ENCODE measurements at places on chromosomes 7 and 10.

DNA sequence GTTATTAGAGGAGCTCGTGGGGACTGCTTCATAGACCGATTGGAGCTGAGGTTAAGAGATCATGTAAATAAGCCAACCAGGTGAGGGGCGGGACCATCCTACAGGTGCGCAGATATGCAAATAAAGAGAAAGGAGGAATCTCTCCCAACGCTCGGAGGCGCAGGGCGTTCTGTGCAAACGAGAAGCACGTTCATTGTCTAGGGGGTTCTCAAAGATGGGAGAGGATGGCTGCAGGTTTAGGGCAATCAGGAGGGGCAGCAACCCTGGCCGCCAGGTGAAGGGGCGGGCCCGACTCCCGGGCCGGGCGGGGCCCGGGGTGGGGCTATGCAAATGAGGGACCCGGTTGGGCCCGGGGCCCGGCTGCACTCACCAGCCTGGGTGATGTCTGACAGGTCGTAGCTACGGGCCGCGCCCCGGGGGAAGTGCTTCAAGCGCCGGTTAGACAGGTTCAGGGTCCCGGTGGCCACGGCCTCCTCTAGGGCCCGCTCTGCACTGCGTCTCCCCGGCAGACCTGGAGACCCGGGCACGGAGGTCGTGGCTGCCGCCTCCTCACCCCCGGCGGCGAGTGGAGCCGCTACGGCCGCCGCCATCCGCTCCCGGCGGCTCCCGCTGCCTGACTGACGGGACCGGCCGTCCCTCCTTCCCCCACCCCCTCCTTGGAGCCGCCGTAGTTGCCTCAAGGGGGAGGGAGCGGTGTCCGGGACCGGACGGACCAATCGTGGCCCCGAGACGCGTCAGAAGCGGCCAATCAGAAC is at the start of gene LRCH4:
Gene LRCH4, minus strand, starts transcription at position 619 of the 755 bp plus-strand sequence. Its CDS starts 29 bp downstream, at position 590.
- DNase-seq = no peak

DNA sequence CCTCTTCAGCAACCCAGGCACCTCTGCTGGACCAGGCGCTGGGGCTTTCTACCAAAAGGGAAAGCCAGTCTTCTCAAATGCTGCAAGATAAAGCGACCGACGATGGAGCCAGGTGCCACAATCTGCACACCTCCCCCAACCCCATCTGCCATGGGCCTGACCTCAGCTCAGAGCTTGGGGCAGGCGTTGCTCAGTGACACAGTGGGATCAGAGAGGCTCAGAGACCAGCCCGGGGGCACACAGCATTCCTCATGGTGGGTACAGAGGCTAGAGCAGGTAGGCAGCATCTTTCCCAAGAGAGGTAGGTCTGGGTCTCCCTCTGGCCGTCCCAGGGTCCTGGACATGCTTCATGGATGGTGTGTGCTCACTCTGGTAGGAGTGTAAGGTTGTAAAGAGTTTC is 56.3 kb downstream of the ZMIZ1 start:
- DNase-seq = no peak

GRCh38 chr10:93579089-93579488 is 12.6 kb downstream of the FFAR4 start:
- no peak for DNase-seq

DNA sequence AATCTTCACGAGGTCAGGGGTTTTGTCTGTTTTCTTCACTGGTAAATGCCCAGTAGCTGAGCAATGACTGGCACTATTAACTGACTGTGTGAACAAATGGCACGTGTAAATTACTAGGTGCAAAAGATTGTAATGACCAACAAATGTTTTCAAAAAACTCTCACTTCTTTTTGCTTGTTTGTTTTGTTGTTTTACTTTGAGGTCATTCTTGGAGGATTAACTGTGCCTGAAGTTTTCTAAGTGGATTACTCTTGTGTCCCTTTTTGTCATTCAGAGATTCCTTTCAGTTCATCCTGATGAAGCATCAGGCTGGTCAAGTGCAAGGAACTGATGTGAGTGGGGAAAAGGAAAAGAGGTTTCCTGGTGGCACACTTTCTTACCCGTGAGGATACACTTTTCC is 74.4 kb upstream of the PPP1R3C start:
- DNase-seq = no peak

- DNase-seq = no peak
Observed at GRCh38 chr10:30052062-30052461, 7.3 kb downstream of the JCAD start.

- DNase-seq = no peak
Observed at GRCh38 chr7:127419196-127419595, 26.7 kb upstream of the ZNF800 start.

GRCh38 chr7:137395420-137395819 is 51.9 kb upstream of the PTN start:
- no peak for DNase-seq

DNA sequence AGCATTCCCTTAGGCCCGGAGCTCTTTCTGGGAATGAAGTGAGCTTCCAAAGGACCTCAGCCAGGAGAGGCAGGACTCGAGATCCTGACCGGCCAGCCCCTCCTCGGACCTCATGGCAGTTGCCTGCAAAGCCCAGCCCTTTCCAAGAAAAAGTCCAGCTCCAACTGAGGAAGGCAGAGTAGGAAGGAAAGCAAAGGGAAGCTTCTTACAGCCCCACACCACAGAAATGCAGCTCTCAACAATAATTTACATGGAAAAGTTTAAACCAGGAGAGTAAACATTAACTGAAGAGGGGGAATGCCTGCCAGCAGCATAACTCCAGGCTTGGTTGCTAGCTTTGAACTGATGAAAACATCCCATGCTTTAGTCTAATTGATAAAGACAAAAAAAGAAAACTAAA is 153.9 kb upstream of the PFKP start:
- DNase-seq = no peak

- no peak for DNase-seq
Observed at GRCh38 chr7:48173756-48174382, 2.6 kb downstream of the ABCA13 start.

GRCh38 chr7:133376514-133376913 is 123.6 kb downstream of the EXOC4 start:
- DNase-seq = no peak
